NCI-H345 (cell line): ENCODE measurements at places on chromosomes 12 and 14.

DNA sequence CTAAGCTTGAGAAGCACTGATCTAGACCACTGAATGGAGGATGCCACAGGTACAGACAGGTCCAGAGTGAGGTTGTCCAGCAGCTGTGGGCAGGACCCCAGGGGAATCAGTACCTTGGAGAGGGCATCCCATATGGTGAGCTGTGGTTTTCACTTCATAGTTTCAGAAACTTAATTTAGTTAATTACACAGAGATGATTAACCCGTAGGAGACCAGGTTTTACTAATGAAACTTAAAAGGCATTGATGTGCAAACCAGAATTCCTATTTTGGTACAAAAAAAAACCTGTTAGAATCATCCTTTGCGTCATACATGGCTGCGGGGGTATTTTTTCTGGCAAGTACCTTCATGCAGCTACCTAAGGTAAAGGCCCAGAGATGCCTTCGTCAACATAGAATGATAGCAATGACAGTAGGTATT lies 159.3 kb downstream of the DACT1 start:
- no peak for DNase-seq

DNA sequence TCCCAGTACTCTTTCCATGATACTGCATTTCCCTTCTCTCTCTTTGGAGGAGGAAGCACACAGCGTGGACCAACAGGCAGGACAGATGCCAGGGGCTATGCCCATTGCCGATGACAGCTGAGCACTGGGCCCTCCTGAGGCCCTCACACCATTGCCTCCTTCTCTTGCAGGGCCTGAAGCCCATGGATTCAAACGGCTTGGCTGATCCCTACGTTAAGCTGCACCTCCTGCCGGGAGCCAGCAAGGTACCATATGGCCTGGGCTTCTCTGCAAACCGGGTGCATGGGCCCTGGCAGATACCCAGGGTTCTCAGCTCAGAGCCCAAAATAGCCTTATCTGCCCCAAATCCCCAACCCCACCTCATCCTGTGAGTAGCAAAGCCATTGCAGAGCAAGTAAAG lies 25.2 kb upstream of the OAS1 start:
- DNase-seq, result no peak

GRCh38 chr14:32407130-32407529 lies 78.0 kb downstream of the AKAP6 start:
- no peak for DNase-seq

DNA sequence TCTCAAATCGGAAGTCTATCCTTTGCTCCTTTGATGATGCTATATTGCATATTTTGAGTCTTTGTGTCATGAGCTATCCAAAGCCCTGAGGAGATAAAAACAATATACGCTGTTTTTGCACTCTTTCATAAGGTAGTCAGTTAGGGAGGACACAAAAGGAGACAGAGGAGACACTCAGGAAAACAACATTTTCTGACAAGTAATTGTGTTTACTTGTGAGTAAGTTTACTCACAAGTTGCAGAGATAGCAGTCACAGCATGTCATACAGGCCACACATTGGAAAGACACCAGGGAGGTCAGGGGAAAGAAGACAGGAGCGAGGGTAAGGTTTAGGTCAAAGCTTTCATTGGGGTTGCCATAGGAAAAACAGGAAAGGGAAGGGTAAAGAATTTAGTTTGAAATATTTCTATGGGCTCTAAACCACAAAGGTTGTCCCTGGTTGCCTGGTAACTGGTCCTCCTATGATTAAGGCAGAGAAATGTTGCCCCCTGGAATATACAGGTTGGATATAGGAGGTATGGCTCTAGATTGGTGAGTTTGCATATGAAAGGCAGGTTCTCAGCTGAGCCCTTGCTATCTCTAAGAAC lies 7.4 kb upstream of the GABARAPL1 start:
- no peak for DNase-seq

GRCh38 chr12:41769810-41770209 lies 374.9 kb downstream of the GXYLT1 start:
- no peak for DNase-seq

- peak; percentile 73 for DNase-seq
These were observed at the start of gene PRPF40B for GRCh38 chr12:49623142-49623904. Gene PRPF40B, plus strand, starts transcription at chr12:49623561. Its CDS starts 30 bp downstream, at chr12:49623591.

DNA sequence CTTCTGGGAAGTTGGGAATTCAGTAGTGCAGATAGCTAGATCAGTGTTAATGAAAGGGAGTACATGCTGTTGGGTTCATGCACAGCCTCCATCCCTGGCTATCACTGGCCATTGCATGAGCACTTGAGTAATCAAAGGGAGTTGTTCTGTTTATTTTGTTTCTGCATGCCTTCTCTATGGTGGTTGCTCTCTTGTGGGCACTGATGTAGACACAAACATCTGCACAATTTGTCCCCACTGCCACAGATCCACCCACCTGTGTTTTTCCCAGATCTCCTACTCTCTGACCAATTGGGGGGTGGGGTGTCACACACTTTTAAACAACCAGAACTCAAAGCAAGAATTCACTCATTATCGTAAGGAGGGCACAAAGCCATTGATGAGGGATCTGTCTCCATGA lies 89.7 kb upstream of the DHRS4 start:
- no peak for DNase-seq

- DNase-seq, result no peak
These were observed 449.3 kb downstream of the MED13L start for GRCh38 chr12:115828168-115828567.

- no peak for DNase-seq
These were observed 96.5 kb downstream of the DENND5B start for GRCh38 chr12:31494455-31494854.

DNA sequence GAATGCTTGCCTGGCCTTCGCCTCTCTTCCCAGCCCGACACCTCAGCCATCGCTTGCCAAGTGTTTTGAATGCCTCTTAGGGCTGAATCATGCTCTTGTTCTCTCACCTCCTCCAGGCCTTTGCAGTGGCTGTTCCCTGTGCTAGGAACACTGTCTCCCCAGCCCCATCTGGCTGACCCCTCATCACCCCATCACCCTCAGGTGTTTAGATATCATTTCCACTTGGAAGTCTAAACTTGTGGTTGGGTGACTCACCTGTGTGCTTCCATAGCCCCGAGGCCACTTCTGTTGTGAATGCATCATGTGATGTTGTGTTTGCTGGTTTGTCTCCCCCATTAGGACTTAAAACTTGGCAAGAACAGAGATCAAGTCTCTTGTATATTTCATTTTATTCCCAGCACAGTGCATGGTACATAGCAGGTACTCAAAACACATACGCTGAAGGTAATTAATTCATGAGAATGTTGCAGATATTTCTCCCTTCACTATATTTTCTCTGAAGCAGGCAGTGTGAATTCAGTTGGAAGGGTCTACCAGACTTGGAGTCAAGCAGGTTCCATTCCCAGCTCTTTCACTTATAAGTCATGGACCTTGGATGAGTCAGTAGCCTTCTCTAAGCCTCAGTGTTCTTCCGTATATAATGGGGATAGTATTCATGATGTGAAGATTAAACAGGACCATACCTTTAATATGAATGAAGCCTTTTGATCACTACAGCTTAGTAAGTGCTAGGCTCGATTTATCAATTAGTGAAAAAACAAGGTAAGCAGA lies 67.8 kb downstream of the HRK start:
- no peak for DNase-seq

- DNase-seq, result peak; percentile 64
These were observed 303.9 kb upstream of the LRFN5 start for GRCh38 chr14:41302776-41303175.

GRCh38 chr14:55508676-55509075 lies 68.3 kb upstream of the TBPL2 start:
- no peak for DNase-seq

- no peak for DNase-seq
These were observed 92.6 kb downstream of the PDE3A start for GRCh38 chr12:20460956-20461355.

DNA sequence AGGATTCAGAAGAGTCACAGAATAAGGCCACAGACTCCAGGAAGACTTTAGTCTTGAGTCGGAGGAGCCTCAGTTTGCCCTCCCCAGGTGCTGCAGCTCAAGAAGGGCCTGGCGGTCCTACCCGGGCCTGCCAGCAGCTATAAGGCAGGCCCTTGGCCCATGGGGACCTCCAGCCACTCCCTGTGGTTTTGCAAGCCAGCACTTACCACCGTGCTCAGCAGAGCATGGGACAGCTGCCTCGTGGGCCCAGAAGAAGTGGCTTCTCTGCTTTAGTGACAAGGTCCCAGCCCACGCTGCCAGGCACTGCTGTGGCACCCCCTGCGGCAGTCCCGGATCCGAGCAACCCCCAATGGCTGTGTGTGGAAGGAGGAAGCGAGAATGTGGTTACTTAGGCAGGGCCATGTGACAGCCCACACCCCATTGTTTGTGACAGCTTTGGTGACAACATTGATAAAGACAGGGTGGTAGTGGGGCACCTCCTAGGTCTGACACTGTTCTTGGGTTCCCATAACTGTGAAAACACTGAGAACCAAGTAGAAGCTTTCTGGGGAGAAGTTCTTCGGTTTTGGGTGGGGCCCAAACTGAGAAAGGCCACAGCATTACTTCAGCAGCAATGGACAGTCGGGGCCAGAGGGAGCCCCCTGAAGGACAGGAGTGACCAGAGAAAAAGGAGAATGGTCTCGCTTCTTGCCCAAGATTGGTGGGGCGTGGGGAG lies at the start of gene SELPLG:
Gene SELPLG, minus strand, starts transcription at position 361 of the 715 bp plus-strand sequence. CDS start 9,587 bp downstream, outside the sequence.
- DNase-seq, result no peak

- DNase-seq, result no peak
These were observed 3.9 kb downstream of the P3H3 start for GRCh38 chr12:6832125-6832524.

DNA sequence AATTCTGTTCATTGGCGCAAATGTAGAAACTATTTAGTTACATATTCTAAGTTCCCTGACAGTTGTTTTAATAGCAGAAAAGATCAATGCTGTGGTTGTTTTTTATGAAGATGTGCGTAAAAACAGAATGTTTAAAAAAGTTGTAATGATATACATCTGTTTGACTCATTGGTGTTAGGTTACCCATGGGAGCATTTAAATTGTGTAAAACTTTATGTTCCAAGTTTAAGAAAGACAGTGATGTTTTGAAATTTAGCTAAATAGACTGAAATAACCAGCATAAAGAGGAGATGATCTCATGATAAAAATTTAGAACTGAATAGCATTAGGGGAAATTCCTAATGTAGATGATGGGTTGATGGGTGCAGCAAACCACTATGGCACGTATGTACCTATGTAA lies 3.6 kb downstream of the PELI2 start:
- no peak for DNase-seq

GRCh38 chr14:92264195-92264594 lies 58.8 kb upstream of the SLC24A4 start:
- no peak for DNase-seq

- DNase-seq, result peak; percentile 35
These were observed 718 bp downstream of the PACS2 start for GRCh38 chr14:105315211-105315721.

DNA sequence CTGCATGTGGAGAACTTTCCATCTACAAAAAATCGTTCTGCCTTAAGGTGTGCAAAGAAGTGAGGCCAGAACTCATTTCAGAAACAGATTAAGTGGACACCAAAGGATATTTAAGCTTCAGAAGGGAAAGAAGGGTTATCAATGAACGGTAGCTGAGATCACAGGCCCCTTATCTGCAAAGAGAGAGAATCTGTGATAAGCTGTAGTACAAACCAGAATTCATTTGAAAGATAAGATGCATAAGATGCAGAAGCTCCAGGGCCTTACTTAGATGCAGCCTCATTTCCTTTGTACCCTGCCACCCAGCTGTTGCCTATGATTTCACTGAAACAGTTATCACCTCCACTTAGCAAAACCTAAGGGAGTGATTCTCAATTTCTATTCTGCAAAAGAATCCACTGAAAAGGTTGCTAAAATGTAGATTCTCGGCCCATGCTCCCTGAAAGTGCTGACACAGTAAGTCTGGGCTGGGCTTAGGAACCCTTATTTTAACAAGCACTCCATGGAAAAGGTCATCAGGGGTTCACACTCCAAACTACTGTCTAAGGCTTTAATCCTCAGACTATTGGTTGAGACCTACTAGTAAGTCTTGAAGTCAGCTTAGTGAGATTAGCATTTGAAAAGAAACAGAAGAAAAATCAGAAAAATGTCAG lies 64.8 kb downstream of the HELB start:
- no peak for DNase-seq

GRCh38 chr12:16870845-16871244 lies 264.9 kb upstream of the LMO3 start:
- no peak for DNase-seq

- DNase-seq, result no peak
These were observed 276.9 kb downstream of the CACNA1C start for GRCh38 chr12:2329661-2330210.

DNA sequence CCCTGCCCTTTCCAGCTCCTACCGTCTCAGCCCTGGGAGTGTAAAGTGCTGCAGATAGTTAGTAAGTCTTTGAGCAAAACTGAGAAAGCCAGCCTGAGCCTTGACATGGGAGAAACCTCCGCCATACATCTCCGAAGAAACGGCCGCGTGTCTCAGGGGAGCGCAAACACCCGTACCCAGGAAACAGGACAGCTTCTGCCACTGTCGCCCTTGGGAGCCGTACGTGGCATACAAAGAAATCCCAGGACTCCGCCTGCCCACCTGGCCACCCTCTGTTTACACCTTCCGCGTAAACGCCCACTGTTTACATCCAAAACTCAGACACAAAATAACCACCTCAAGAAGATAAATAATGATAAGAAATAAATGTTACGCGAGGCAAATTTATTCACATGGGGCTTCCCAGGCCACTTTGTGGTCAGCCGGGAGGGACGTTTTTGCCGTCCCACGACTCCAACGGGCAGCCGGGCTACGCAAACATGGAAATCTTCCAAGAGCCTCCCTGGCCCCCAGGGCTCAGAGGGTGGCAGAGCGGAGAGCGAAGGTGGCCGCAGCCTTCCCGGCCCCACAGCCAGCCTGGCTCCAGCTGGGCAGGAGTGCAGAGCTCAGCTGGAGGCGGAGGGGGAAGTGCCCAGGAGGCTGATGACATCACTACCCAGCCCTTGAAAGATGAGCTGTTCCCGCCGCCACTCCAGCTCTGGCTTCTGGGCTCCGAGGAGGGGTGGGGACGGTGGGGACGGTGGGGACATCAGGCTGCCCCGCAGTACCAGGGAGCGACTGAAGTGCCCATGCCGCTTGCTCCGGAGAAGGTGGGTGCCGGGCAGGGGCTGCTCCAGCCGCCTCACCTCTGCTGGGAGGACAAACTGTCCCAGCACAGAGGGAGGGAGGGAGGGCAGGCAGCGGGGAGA lies at the start of gene BDKRB2:
Gene BDKRB2, plus strand, starts transcription at position 689 of the 908 bp plus-strand sequence. CDS start 32,269 bp downstream, outside the sequence.
- peak; percentile 89 for DNase-seq

DNA sequence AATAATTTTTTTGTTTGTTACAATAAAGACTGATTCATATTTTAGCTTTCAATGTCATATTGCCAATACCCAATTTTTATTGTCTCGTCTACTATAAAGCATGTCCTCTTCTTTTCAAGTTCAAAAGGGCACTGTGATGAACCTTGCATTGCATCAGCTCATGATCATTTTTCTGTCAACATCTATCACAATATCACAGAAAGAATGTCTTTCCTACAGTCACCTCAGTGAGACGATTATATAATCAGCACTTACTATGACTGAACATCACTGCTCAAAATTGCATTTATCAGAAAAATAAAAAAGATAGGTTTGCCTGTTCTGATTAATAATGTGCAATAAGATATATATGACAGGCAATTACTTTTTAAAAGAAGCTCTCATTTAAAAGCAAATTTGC lies 228.7 kb upstream of the LRFN5 start:
- DNase-seq, result no peak
